Inflammatory macrophage (primary cell): ENCODE measurements at places on chromosomes 5 and 9.
A peak's percentile ranks its signal among the peaks of the same experiment; 100 is the strongest.

DNA sequence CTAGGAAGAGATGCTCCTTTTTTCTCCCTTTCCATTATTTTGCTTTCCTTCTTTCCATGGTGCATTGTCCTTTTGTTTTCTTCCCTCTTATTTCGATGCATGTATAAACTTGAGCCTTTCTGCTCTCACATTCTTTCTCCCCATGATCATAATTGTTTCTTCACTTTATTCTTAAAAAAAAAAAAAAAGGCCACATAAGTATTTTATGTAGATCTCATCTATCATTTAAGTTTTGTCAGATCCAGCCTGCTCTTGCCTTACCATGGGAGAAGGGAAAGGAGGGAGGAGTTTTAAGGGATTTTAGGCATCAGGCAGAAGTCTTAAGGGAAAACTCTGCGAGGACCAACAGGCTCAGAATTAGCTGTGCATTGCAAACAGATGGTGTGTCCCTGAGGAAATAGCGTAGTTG is 11.1 kb downstream of the TGFBR1 start:
- no peak for DNase-seq

GRCh38 chr5:159026781-159027180 is 72.9 kb downstream of the EBF1 start:
- no peak for DNase-seq

DNA sequence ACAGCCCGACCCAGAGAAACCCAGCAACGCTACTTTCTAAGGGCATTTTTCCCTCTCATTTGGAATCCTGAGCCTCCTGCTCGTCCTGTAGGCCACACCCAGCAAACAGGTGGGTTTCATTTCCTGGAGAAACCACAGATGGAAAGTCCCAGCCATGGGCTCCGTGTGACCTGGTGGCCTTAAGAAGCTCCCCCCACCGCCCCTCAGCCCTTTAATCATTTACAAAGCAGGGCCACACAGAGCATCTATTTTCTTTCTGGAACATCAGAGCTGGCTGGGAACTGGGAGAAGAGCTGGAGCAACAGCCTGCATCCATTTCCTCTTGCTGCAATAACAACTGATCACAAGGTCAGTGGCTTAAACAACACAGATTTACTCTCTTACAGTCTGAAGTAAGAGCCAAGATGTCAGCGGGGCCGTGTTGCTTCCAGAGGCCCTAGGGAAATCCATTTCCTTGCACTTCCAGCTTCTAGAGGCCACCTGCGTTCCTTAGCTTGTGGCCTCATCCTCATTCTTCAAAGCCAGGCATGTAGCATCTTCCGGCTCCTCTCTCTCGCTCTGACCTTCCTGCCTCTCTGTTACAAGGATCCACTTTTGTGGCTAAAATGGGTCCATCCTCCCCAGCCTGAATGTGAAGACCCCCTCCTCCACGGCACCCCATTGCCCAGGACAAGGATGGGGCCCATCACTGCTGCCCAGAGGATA is 40.5 kb downstream of the C9orf50 start:
- peak; percentile 27 for DNase-seq

- no peak for DNase-seq
Measured at GRCh38 chr5:603081-603998, 8.8 kb upstream of the CEP72 start.

DNA sequence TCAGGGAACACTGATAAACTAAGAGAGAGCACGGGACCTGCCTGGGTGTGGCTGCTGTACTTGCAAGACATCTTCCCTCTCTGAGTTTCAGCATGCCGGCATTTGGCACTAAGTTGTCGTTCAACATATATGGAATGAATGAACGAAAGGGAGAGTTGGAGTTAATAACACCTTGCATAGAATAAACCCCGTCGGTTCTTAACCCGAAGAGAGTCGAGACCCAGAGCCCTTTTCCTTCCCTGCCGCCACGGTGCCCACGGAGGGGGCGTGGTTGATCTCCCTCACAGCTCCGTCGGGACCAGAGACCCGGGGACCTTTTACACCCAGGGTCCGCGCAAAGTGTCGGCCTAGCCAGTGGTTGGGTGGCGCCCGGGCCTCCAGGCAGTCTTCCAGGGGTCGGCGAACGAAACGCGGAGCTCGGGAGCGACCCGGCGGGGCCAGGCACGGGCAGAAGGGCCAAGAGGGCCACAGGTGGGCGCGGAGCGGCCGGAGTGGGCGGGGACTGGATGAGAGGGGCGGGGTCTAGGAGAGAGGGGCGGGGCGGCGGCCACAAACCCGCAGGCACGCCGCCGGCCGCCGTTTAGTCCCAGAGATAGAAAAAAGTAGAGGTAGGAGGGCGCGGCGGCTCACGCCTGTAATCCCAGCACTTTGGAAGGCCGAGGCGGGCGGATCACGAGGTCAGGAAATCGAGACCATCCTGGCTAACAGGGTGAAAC is 735 bp upstream of the RPL26L1 start:
- DNase-seq: peak; percentile 52

- peak; percentile 45 for DNase-seq
Measured at GRCh38 chr5:177310757-177311391, 824 bp downstream of the MXD3 start.

DNA sequence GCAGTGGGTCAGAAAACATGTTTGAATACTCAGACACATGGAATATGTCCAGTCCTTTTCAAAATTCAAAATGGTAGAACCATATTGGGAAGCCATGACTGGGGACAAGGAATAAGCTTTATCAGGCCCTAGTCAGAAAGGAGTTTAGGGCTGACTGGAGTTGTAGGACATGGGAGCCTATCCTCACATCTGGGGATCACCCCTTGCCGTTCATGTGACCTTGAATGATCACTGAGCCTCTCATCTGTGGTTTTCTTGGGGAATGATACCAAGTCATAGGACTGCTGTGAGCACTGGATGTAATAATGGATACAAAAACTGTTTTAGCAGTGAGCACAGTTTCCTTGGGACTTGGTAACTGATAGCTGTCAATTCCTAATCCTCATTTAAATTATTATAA is 84.7 kb downstream of the IQGAP2 start:
- peak; percentile 45 for DNase-seq

DNA sequence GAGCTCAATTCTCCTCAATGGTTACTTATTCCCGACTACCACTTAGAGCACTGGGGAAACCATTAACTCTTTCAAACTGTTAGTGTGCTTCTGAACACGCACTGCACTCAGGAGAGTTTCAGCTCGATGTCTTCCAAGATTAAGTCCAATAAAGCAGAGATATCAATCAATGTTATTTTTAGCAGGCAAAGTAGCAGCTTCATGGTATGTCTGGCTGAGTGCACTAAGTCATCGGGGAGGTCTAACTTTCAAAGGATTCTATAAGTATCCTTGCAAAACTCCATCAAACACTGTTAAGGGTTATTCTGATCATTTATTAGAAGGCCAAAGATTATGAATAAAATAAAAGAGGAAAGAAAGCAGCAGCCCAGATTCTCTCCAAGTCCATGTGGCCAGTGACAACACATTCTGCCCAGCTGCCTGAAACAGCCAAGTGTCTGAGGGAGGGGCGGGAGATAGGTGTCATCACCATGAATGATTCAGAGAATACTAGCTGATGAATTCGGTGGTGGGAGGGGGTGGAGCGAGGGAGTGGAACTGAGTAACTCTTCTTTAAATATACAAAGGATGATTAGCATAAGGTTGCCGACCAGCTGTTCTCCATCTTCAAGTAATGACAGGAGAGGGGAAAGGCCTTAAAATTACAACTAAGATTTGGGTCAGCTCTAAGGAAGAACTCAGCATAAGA is 21.3 kb downstream of the NREP start:
- DNase-seq: no peak

GRCh38 chr5:133199417-133200178 is 147.8 kb downstream of the HSPA4 start:
- no peak for DNase-seq

GRCh38 chr5:148482196-148482595 is 98.4 kb downstream of the FBXO38 start:
- no peak for DNase-seq
